H1 (cell line): ENCODE measurements at places on chromosomes 5 and 9. TPM values are rescaled to one million over a fixed set of nuclear protein-coding genes. Genes with fewer than 3 reads are reported as not detected.

The B4GALT7 gene
- 31.9 and 38.1 TPM in 2 replicates for polyA plus RNA-seq

The PCDHB3 gene
- polyA plus RNA-seq: 1.6 and 1.8 TPM in 2 replicates

The FOXD4L4 gene
- polyA plus RNA-seq: 0.03 TPM in 1 of 2 replicates, not detected in the other

The AQP3 gene
- polyA plus RNA-seq: 6.4 and 7.6 TPM in 2 replicates

The DAB2 gene
- 1.7 and 2.6 TPM in 2 replicates for polyA plus RNA-seq

The SPATA31D4 gene
- polyA plus RNA-seq: not detected in 2 replicates
